H1 (cell line): ENCODE measurements at places on chromosomes 5 and 9.

- no peak for DNase-seq
Observed at GRCh38 chr5:41507501-41507900, 2.9 kb downstream of the PLCXD3 start.

GRCh38 chr5:71529682-71530081, 57.5 kb upstream of the MCCC2 start:
- DNase-seq, result no peak

DNA sequence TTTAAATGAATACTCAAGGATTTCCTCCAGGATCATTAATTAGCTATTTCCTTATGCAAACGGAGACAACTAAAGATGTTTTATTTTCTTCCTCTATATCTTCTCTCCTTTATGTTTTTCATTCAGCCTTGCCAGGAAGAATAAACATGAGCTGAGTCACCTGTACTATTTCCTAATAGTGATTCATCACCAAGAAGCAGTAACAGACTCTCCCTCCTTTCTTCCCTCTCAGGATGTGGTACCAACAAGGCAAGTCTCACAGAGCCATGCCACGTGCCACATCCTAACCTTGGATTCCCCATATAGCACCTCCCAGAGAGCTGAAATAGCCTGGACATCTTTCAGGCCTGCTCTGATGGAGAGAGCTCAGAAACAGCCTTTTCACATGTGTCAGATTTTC, 758.6 kb upstream of the DMAC1 start:
- DNase-seq, result no peak

DNA sequence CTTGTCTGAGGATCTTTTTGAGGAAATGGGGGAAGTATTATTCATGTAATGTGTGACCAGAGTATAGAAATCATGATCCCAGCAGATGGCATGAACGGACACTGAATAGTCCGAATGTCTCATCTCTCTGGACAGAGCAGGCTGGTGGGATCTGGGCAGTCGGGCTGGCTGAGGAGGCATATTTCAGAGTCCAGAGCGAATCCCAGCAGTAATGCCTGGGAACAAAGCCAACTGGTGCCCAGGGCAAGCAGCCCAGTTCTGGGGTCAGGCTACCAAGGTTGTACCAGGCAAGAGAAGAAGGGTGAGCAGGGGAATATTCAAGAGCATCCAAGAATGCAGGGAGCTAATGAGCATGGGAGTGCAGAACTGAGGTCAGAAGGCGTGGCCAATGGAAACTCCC, 306.4 kb downstream of the ZSWIM6 start:
- DNase-seq, result no peak

GRCh38 chr9:75170898-75171360, 82.6 kb downstream of the OSTF1 start:
- no peak for DNase-seq

DNA sequence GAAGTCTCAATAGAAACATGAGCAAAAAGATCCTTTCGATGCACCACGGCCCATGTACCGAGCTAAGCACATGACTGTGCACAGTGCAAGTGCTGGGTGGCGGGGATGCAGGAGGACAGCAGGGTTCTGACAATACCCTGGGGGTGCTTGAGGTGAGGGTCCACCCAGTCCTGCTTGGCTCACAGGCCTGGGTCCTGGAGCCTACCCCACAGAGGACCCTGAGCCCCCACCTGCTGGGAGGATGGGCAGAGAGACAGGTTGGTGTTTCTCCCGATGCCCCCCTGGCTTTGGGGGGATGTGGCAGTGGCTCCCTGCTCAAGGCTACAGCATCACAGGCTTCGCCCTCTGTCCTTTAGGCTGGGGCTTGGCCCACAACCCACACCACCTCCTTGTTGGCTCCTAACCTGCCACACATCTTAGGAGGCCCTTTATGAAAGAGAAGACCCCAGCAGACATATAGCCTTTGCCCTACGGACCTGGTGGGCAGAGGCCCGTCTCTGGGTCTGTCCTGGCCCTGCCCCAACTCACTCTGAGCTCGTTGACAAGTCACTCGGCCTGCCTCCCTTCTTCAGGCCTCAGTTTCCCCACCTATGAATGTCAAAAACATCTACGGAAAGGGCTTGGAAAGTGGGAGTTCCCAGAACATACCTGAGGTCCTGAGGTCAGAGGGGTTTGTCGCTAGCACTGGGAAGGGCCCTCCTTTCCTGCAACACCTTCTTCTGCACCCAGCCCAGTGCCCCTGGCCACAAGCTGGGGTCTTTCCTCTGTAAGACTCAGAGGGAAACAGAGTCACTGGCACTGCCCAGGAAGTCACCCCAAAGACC, 50.3 kb downstream of the BARX1 start:
- DNase-seq, result no peak

- no peak for DNase-seq
Observed at GRCh38 chr5:1934801-1935429, 52.2 kb upstream of the IRX4 start.

- DNase-seq, result no peak
Observed at GRCh38 chr9:129932303-129933151, 97.3 kb downstream of the USP20 start.

DNA sequence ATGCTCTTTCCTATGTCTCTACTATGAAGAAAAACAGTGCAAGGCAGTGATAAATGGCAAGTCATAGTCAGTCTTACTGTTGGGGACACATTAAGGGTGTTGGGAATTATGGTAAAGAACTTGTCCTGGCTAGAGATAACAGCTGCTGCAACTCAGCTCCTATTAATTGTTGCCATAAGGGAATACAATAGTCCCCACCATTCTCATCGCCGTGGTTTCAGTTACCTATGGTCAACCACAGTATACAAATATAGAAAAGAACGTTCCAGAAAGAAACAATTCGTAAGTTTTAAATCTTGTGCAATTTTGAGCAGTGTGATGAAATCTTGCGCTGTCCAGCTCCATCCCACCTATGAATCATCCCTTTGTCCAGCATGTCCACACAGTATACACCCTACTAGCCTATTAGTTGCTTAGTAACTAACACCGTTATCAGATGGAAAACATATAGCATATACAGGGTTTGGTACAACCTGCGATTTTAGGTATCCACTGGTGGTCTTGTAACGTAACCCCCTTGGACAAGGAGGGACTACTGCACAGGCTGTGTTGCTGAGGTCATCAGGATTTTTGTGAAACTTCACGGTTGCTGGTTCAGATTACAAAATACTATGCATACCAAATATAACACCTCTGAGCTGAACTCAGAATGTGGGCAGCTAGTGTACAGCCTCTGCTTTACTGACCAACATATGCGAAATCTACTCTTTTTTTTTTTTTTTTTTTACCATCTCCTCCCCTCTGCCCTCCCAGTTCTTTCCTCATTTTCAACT, 53.5 kb downstream of the ZFR start:
- no peak for DNase-seq

GRCh38 chr9:72894342-72894741, 58.5 kb downstream of the ALDH1A1 start:
- no peak for DNase-seq

DNA sequence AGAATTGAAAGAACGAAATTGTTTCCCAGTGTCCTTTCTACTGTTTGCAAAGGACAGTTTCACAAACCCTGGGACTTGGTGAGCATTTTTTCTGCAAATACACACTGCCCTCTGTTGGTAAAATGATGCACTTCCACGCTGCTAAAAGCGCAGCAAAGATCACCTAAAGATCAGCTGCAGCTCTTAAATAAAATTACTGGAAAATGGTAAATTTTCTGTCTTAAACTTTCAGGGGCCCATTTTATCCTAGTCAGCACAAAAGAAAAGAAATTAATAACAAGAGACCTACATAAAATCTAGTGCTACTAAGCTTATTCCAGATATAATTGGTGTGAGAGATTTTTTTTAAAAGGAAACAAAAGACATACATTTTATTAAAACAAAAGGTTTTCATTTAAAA, 566.0 kb downstream of the CAAP1 start:
- DNase-seq, result peak; percentile 51

- no peak for DNase-seq
Observed at GRCh38 chr5:121797681-121798518, 53.8 kb upstream of the FTMT start.

GRCh38 chr9:38296807-38297206, 95.7 kb upstream of the ALDH1B1 start:
- no peak for DNase-seq

DNA sequence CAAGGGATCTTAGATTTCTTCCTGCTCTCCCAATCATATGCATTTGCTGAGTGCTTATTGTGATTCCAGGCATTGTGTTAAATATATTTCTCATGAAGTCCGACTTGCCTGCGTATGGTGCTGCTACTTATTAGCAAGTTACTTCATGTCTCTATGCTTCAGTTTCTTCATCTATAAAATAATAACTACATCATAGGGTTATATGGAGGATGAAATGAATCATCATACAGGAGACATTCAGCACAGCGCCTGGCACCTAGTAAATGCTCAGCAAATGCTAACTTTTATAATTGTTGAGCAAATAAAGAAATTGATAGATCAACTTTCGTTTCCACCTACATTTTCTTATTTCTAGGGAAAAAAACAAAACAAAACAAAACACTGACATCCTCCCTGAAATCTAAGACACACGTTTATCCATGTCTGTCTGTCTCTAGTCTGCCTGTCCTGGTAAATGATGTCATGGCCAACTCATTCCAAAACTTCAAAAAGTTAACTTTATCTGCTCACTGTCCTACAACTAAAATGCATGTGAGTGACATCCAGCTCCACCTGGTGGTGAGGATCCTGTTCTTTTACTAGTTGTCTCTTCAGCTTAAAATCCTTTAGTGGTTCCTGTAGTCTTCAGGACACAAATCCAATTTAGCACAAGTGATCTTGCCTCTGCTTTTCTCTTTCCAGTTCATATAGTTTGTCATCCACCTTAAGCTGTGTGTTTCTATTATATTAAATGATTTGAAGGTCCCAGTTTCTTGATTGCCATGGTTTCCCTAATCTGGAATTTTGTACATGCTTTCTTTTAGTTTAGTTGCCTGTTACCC, 27.7 kb downstream of the PPP3R2 start:
- DNase-seq, result no peak

DNA sequence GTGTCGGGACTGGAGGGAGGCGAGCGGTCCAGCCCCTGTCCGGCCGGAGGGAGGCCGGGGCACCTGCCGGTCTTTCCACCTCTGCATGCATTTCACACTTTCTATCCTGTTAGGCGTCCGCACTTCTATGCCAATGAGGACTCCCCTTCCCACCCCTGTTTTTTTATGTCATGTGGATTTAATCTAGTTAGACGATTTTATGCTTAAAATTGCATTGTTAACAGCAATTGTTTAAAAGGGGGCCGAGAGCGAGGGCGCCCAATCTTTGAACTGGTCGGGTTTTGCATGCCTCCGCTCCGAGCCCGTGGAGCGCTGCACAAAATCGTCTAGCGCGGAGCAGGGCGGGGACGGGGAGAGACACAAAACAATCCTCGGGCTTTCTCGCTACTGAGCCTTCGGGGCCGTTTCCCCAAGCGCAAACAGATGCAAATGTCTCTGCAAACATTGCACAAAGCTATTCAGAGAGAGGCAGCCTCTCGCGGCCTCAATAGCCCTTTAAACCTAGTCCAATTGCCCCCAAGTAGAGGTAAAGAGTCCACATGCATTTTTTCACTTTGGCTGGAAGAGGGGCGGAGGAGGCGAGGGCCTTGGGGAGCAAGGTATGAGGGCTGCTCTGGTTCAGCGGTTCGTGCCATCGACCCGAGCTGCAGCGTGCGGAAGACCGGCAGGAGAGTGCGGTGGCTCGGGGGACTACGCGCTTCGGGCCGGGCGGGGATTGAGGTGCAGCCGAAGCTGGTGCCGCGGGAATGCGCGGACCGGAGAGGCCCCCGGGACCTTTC, 37.5 kb upstream of the TIFAB start:
- DNase-seq, result no peak

GRCh38 chr9:114616684-114617520, 5.8 kb downstream of the TMEM268 start:
- DNase-seq, result no peak

DNA sequence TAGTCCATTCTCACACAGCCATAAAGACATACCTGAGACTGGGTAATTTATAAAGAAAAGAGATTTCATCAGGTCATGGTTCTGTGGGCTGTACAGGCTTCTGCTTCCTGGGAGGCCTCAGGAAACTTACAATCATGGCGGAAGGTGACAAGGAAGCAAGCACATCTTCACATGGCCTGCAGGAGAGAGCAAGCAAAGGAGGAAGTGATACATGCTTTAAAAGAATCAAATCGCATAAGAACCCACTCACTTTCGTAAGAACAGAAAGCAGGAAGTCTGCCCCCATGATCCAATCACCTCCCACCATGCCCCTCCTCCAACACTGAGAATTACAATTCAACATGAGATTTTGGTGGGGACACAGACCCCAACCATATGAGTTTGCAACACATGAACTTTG, 5.1 kb upstream of the FBXO38 start:
- no peak for DNase-seq

GRCh38 chr5:126368239-126368812, 54.9 kb upstream of the GRAMD2B start:
- DNase-seq, result peak; percentile 39

DNA sequence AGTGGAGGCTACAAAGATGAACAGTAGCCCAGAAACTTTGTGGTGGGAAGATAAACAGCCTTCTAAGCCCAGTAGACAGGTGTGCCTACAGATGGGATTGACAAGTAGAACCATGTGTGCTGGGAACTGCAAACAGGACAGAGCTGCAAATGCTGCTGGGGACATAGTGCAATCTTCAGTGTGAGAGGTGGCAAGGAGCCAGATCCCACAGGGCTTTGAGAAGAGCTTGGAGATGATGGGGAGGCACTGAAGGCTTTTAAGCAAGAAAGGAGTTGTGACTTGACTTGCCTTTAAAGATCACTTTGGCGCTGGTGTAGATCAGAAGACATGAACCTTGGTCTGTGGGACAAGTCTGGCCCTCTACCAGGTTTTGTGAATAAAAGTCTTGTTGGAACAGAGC, 675.2 kb downstream of the ACTL7B start:
- DNase-seq, result no peak

- no peak for DNase-seq
Observed at GRCh38 chr5:133829786-133830185, 138.6 kb downstream of the C5orf15 start.

DNA sequence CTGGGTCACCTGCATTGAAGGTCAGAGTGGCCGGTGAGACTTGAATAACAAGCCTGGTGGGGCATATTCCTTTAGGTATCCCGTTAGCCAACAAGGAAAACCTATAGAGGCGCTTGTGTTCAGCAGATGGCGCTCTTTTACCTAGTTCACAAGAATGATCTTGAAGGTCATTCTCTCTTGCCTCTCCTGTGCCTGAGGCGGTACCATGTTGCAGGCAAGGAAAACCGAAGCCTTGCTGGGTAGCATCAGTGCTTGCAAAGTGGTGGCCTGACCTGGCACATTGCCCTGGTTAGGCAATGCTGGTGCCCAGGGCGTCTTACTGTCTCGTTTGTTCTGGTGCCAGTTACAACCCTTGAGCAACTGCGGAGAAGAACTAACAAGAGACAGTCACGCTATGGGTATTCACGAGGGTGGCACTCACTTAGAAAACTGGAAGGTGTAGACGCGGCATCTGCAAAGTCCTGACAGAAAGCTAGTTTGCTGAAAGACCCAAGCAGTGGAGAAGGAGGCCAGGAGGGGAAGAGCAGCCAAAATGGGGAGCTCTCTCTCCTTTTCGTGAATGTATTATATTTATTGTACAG, 56.7 kb downstream of the AOPEP start:
- DNase-seq, result peak; percentile 13
